Stimulated activated CD8-positive, alpha-beta memory T cell treated with anti-CD3 and anti-CD28 coated beads, Interleukin-12 subunit alpha, Interleukin-12 subunit beta, amount 100 ng/mL, for 4 hours (primary cell): ENCODE measurements at places on chromosomes 7 and 10.

DNA sequence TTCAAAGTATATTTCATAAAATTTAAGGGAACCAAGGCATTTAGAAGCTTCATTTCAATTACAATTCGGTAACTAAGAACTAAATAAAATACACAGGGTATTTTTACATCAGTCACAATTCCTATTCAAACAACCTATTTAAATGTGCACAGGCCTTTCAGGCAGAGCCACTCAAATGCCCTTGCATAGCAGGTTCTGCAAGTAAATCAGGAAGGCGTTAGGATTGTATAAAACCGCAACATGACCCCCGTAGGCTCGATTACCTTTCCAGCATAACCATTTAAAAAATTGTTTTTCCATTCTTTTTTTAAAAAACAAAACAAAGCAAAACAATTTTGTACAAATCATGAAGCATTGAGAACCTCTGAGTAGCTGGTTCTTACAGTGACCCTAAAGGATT, 289.9 kb upstream of the SP8 start:
- DNase-seq: no peak

GRCh38 chr10:80412486-80412885, 4.1 kb downstream of the PRXL2A start:
- DNase-seq: no peak

DNA sequence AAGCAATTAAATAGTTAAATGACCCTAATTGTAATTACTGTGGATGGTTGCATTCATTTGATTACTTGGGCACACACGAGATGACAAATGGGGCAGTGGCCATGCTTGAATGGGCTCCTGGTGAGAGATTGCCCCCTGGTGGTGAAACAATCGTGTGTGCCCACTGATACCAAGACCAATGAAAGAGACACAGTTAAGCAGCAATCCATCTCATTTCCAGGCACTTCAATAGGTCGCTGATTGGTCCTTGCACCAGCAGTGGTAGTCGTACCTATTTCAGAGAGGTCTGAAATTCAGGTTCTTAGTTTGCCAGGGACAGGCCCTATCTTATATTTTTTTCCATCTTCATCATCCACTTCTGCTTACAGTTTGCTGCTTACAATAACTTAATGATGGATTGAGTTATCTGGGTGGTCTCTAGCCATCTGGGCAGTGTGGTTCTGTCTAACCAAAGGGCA, 8.3 kb downstream of the PCBD1 start:
- peak; percentile 46 for DNase-seq

GRCh38 chr10:95513941-95514392, 47.2 kb downstream of the SORBS1 start:
- DNase-seq: no peak

GRCh38 chr10:81873231-81873931, 1.6 kb upstream of the NRG3 start:
- DNase-seq: no peak

GRCh38 chr10:132865851-132866600, 76.3 kb downstream of the CFAP46 start:
- no peak for DNase-seq

DNA sequence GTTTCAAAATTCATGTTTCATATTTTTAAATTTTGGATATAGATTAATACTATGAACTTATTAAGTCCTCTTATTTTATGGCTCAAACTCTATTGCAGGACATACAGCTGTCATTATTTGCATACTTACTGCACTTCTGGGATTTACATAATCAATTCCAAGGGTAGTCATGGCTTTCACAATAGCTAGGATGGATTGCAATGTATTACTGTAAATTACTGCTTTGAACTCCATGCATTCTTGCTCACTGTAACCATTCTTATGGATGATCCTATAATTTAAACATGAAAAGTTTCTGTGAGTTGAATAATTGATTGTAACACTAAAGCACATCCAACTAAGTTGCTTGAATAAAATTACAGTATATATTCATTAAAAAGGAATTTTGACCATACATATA, 23.5 kb downstream of the GNAT3 start:
- no peak for DNase-seq

- DNase-seq: no peak
These were observed 14.2 kb downstream of the INPP5A start for GRCh38 chr10:132551808-132552130.

- DNase-seq: no peak
These were observed 280.8 kb downstream of the ARHGAP12 start for GRCh38 chr10:31647861-31648260.

GRCh38 chr10:97333351-97333600, 1.3 kb downstream of the FRAT2 start:
- DNase-seq: no peak

DNA sequence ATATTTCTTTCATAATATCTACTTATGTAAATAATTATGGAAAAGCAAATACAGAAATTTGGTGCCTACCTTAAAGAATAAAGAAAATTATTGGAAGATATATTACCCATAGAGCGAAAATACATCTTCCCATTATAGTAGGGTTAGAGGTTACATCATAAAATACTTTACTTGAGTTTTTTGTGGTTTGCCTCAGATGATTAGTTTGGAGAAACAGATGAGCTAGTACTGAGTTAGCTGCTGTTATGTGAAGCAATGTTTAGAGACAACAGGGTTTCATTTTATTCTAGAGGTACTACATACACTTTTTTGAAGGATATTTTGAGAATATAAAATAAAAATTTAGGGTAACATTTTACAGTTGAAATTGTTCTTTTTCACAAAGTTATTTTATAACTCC, 2.9 kb upstream of the MLLT10 start:
- no peak for DNase-seq

- no peak for DNase-seq
These were observed 348.9 kb downstream of the ARL4A start for GRCh38 chr7:13036256-13036780.

- DNase-seq: no peak
These were observed 92.5 kb downstream of the ELAPOR2 start for GRCh38 chr7:86966916-86967315.

- no peak for DNase-seq
These were observed 203.7 kb downstream of the GLRX3 start for GRCh38 chr10:130339911-130340310.

GRCh38 chr7:67413670-67414069, 417.0 kb downstream of the TYW1 start:
- DNase-seq: no peak

- DNase-seq: no peak
These were observed 169.7 kb downstream of the NRF1 start for GRCh38 chr7:129780974-129781927.

- no peak for DNase-seq
These were observed 382.2 kb upstream of the NRP1 start for GRCh38 chr10:33716501-33717267.
